ENCODE measurements at places on chromosomes 12 and 14.

- no peak for DNase-seq
Observed at GRCh38 chr12:50099302-50100008, 4.4 kb upstream of the GPD1 start.

DNA sequence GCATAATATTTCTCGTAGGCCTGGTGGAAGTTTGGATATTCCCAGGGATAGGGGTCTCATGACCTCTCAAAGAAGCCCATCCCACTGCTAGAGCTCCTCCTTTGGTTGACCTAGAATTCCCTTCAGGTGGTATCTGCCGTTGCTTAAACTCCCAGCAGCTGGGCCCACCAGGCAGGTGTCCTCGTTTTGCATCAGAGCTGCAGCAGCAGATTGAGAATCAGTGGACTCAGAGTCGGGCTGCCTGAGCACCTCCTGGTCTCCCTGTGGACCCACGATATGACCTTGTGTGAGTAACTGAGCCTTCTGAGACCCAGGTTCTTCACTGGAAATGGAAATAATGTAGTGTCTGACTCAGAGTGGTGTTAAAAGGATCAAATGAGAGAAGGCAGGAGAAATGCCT, 132.7 kb downstream of the PAPOLA start:
- DNase-seq, result no peak

DNA sequence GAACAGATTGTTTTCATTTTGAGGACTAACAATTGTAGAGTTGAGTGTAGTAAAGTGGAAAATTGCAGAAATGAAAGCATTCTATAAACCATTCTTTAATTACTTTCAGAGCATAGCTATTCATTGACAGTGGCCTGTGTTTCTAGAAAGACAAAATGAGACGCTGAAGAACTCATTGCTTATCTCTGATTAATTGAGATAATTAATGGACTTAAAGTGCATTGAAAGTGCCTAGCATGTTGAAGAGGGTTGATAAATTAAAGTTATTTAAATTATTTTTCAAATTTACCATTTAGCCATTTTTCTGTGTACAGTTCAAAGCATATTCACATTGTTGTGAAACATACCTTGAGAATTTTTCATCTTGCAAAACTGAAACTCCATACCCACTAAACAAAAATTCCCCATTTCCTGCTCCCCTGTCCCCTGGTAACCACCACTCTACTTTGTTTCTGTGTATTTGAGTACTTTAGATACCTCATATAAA, 57.4 kb downstream of the DAAM1 start:
- no peak for DNase-seq

- no peak for DNase-seq
Observed at GRCh38 chr14:54658836-54659235, 91.9 kb downstream of the SAMD4A start.

DNA sequence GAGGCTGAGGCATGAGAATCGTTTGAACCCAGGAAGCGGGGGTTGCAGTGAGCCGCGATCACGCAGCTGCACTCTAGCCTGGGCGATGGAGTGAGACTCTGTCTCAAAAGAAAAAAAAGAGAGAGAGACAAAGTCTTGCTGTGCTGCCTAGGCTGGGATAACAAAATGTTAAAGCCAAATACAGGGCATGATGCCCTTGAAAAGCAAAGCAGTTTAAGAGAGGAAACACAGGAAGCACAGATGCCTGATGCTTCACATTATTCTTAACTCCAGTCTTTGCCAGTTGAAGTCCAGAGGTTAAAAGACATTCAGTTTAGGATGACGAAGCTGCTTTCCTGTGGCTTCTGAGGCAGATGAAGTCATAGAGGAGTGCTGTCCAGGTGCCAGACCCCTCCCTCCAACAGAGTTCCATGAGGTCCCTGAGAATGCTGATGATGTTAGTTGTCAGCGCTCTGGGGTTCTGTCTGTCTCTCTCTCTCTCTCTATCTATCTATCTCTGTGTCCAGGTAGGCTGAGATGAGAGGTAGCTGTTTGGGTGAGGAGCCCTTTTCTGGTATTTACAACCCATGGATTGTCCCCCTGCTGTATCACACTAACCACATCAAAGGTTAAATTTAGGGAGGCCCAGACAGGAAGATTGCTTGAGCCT, 4.9 kb upstream of the MRPL52 start:
- no peak for DNase-seq

- no peak for DNase-seq
Observed at GRCh38 chr14:60681271-60681670, 32.0 kb upstream of the SIX1 start.

DNA sequence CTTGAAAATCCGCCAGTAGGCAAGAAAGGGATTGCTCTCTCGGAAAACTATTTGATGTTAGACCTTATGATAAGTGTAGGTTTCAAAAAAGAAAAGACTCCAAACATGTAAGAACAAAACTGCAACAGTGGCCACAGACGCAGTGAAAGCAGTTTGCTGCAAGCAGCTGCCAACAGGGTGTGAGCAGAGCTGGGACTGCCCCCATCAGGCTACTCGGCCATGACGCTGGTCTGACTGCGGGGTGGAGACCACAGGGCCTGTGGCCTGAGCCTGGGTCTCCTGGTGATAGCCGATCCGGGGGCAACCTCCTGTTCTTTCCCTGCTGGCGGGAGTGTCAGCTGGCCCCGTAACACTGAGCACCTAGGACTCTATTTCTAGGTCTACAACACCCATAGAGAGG, 63.2 kb downstream of the AMN start:
- no peak for DNase-seq

DNA sequence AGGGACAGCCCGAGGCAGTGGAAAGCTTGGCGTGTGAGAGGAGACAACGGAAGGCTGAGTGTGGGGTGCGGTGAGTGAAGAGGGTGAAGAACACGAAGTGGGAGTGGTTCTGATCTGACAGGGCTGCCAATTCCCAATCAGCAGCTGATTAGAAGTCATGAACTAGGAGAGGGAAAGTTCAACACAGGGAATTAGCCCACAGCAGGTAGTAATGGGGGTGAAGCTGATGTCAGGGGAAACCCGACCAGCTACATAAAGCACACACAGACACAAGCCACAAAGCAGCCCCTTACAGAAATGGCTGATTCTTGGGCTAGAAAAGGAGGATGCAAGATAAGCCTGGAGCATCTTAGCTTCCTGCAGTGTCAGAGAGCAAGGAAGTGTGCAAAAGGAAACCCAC, 47.5 kb upstream of the TCL1A start:
- DNase-seq, result no peak

- DNase-seq, result no peak
Observed at GRCh38 chr14:104803912-104804410, 3.1 kb downstream of the ZBTB42 start.

DNA sequence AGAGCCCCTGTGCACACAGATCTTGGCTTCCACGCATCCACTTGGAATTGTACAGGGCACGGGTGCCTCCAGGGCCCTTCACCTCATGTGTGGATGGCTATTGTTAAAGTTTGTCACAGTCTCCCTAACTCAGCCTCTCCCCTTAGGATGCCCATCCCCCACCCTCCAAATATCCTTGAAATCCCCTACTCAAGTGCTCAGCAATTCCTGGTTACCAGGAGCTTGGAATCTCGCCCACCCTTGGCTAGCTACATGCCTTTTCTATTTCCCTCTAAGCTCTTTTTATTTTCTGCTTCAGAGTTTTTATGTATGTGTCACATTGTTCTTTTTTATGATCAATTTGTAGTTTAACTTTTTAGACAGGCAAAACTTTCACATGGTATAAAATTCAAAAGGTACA, 13.0 kb upstream of the NR1H4 start:
- DNase-seq, result no peak

DNA sequence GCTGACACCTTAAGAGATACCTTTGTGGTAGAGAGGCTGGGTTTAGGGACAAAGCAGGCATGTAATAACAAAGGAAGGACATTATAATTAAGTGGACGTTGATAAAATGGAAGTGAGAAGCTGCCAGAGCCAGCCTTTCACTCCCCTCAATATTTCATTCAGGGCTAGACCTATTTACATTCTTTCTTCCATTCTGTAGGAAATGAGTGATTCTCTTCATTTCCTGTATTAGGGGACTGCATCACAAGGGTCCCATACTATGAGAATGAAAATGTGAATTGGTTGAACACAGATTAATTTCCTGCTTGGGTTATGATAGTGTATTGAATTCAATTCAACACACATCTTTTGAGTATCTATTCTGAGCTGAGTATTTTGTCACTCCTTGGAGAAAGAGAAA, 143.0 kb downstream of the OTOGL start:
- DNase-seq, result no peak

DNA sequence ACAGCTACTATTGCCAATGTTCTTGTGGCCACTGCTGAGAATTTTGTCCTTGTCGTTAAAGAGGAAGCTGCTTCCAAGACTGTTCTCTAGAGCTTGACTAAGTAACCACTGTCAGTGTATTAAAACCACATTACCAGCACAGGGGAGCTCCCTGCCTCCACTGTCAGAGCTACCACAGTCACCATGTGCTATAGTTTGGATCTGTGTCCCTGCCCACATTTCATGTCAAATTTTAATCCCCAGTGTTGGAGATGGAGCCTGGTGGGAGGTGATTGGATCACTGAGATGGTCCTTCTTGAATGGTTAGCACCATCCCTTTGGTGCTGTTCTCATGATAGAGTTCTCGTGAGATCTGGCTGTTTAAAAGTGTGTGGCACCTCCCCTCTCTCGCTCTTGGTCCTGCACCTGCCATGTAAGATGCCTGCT, 23.2 kb upstream of the RAP1B start:
- DNase-seq, result no peak

- DNase-seq, result no peak
Observed at GRCh38 chr14:51185754-51186153, 54.3 kb upstream of the TMX1 start.

GRCh38 chr12:100439797-100440196, 33.9 kb upstream of the NR1H4 start:
- DNase-seq, result no peak

DNA sequence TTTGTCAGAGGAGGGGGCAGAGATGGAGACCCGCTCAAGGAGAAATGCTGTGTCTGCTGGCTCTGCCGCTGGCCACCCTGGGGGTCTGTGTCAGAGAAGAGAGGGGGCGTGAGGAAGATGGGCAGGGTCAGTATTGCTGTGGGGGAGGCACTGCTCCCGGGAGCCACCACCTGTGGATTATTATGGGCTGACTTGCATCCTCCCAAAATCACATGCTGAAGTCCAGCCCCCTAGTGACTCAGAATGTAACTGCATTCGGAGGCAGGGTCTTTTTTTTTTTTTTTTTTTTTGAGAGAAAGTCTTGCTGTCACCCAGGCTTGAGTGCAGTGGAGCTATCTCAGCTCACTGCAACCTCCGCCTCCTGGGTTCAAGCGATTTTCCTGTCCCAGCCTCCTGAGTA, 12.3 kb downstream of the ABCD4 start:
- no peak for DNase-seq

GRCh38 chr12:75047885-75048525, 161.6 kb downstream of the KCNC2 start:
- no peak for DNase-seq

GRCh38 chr14:103840014-103840413, 7.4 kb downstream of the PPP1R13B start:
- DNase-seq, result no peak

DNA sequence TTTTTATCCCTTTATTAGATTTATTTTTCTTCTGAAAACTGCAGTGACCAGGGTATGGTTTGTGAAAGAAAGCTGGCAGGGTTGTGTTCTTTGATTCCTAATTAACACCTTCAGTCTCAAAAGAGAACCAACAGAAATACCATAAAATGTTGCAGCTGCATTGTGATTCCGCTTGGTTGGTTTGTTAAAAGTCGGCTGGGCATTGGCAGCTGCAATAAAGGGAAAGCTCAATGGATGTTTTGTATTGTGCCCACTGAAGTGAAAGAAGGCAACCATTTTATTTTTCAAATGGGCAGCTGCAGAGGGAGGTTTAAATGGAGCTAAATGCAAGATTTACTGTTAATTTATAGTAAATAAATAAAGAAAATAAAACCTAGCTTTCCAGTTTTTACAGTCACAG, 16.7 kb downstream of the LGR5 start:
- no peak for DNase-seq

- no peak for DNase-seq
Observed at GRCh38 chr14:32403688-32404087, 74.6 kb downstream of the AKAP6 start.

- DNase-seq, result no peak
Observed at GRCh38 chr12:4440187-4440941, 5.3 kb downstream of the FGF6 start.

GRCh38 chr12:62848418-62848817, 86.5 kb downstream of the PPM1H start:
- DNase-seq, result no peak

- DNase-seq, result no peak
Observed at GRCh38 chr14:101960225-101960624, 4.1 kb upstream of the DYNC1H1 start.

- no peak for DNase-seq
Observed at GRCh38 chr14:76538648-76539008, 162.7 kb downstream of the ESRRB start.

DNA sequence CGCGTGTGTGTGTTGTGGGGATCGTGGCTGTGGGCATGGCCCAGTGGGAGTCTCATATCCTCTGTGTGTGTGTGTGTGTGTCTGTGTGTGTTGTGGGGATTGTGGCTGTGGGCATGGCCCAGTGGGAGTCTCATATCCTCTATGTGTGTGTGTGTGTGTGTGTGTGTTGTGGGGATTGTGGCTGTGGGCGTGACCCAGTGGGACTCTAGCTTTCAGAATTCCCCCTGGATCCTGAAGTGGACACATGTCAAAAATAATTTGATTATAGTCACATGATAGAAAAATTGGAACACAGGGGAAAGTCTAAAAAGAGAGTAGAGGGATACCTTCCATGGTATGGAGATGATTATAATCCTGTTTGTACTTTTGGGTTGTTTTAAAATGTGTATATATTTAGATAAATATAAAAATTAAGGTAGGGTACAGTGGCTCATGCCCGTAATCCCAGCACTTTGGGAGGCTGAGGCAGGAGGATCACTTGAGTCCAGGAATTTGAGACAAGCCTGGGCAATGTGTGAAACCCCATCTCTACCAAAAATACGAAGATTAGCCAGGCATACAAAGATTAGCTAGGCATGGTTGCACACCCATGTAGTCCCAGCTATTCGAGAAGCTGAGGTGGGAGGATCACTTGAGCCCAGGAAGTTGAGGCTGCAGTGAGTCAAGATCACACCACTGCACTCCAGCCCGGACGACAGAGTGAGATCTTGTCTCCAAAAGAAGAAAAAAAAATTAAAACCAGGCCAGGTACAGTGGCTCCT, 11.0 kb downstream of the PAPLN start:
- DNase-seq, result no peak

- DNase-seq, result peak; percentile 79
Observed at GRCh38 chr12:56079723-56080555, at the start of gene ERBB3. Gene ERBB3, plus strand, starts transcription at chr12:56080165. Its CDS starts 136 bp downstream, at chr12:56080301.

DNA sequence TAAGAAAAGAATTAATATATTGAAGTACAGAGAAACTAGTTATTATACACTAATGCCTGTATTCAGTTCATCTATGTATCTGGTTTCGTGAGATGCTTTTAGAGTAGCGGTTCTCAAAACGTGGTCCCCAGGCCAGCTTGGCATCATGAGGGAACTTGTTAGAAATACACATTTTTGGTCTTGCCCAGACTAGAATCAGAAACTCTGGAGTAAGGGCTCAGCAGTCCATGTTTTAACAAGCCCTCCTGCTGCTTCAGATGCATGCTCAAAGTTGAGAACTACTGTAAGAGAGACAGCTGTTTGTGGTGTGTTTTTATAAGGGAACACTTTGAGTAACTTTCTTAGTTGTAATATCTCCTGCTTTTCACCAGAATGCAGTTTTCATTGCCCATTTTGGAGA, 18.1 kb downstream of the GPATCH2L start:
- DNase-seq, result no peak

GRCh38 chr14:47833011-47833410, 157.6 kb upstream of the MDGA2 start:
- no peak for DNase-seq
